Camera-type eye (tissue), 1 donor: ENCODE measurements at places on chromosomes 3 and 15. TPM values are rescaled to one million over a fixed set of nuclear protein-coding genes. Genes with fewer than 3 reads are reported as not detected.

The KIF7 gene
- 15.8 TPM for total RNA-seq

The MORF4L1 gene
- 632 TPM for total RNA-seq

The SECISBP2L gene
- total RNA-seq = 95.1 TPM

The PLSCR5 gene
- total RNA-seq = not detected

The CFAP20DC gene
- 9.5 TPM for total RNA-seq
